Activated naive CD8-positive, alpha-beta T cell treated with anti-CD3 and anti-CD28 coated beads for 36 hours (primary cell): ENCODE measurements at places on chromosomes 6 and 20.

- DNase-seq, result no peak
Observed at GRCh38 chr6:140572129-140572528, 1197.7 kb upstream of the CITED2 start.

DNA sequence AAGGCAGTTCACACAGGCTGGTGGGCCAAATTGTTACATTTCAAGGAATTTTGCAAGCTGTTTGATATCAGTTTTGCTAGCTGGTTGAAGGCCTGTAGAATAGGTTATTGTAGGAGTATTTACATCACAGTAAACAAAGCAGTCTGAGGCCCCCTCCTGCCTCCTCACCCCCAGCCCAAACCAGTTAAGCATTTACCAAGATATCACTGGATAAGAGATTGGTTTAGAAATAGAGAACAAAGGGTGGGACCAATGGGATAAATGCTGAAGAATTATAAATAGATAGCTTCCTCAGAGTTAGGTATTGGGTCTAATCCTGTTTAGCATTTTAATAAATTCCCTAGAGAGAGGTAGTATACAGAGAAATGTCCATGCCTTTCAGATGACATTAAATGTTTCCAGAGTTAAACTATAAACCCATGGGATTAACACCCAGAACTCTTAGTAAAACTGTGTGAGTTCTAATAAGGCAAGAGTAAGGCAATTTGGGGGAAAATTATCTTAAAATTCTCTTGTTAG is 2.3 kb upstream of the PHACTR2 start:
- no peak for DNase-seq

- no peak for DNase-seq
Observed at GRCh38 chr6:125888989-125889656, 67.4 kb upstream of the HINT3 start.

- no peak for DNase-seq
Observed at GRCh38 chr6:101980924-101981323, 587.4 kb downstream of the GRIK2 start.

DNA sequence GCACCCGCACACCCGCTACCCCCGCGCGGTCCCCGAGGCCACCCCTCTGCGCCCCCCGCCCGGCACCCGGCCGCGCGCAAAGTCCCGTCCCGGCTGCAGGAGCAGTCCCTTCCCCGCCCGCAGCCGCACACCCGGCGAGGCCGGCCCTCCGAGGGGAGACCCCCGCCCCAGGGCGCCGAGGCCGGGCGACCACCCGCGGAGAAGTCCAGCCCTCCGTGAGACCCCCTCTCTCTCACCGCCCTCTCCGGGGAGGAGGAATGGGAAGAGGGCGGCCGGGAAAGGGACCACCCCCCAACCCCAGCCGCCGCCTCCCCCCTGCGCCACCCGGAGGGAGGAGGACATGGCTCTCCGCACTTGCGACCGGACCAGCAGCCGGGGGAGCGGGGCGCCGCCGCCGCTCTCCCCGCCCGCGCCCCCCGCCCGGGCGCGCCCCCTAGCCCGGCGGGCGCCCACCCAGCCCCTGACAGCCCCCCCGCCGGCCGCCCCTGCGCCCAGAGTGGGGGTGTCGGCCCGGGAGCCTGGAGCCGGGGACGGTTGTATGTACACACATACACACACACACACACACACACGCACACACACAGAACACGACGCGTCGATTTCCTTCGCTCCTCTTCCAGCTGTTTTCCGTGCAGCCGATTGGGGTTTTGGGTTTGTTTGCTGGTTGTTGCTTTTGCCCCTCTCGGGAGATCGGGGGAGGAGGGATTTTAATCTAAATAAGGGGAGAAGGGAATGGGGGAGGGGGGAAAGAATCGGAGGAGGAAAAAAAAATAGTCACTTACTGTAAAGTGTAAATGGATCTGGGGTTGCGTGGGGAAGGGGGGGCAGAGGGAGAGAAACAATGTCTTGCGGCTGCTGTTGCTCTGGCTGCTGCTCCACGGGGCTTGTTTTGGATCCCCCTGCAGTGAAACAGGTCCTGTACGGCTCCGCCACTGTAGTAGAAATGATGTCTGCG is at the start of gene ATXN1:
Gene ATXN1 (minus strand): TSS at position 945 of the 955 bp plus-strand sequence.
- peak; percentile 39 for DNase-seq

DNA sequence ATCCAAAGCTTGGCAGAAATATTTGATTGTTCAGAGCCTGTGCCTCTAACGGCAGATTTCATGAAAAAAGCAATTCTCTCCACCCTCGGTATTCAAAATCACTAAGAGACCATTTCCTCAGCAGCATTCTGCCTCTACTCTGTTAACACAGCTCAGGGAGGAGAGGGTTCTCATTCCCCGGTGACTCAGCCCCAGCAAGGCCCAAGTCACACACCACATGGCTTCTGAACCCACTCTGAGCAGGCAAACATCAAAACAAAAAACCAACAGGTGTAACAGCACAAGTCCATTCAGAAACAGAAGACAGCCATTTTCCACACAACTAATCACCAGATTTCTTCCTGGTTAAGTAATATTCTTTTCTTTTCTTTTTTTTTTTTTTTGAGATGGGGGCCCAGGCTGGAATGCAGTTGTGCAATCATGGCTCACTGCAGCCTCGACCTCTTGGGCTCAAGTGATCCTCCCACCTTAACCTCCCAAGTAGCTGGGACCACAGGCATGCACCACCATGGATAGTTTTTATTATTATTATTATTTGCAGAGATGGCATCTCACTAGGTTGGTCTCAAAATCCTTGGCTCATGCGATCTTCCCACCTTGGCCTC is 55.4 kb downstream of the GFOD1 start:
- peak; percentile 47 for DNase-seq

- DNase-seq, result no peak
Observed at GRCh38 chr6:119800526-119800925, 451.0 kb upstream of the MAN1A1 start.

DNA sequence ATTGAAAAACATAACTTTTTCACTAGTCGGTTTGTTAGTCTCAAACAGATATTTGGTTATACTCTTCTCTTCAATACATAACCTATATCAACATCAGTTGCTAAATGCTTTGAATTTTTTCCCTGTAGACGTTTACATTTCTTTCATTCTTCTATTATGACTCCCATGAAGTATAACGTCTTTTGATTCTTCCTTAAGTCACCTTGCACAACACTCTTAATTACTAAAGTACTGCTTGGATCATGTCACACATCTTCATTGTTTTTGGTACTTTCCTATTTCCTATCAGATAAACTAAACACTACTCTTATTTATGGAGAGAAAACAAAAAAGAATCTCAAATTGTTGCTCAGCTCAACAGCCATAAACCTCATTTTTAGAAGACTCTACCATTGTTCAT is 23.0 kb upstream of the BMP5 start:
- no peak for DNase-seq

GRCh38 chr6:26322645-26323482 is 42.1 kb upstream of the BTN3A2 start:
- peak; percentile 68 for DNase-seq

DNA sequence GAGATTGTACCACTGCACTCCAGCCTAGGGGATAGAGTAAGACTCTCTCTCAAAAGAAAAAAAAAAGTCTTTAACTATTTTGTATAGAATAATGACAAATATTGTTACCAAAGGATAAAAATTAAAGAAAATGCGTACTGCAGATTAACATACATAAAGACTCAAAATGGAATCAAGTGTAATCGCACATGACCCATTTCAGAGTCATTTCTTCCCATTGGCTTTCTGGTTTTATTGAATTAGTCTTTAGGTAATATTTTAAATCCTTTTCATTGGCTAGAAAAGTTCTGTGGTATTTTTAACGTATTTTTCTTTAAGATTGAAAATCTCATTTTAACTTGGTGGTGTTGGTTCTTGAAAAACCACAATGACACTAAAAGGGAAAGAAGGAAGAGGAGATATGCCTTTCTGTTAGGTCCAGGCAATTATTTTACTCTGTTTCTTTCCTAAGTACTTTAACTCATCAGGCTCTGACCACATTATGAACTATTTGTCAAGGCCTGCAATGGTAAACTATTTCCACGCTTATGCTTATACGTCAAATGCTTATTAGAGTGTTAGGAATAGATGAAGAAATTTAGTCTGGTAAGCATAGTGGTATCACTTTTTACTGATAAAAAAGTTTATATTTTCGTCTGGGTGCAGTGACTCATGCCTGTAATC is 52.3 kb downstream of the PLEKHG1 start:
- no peak for DNase-seq

DNA sequence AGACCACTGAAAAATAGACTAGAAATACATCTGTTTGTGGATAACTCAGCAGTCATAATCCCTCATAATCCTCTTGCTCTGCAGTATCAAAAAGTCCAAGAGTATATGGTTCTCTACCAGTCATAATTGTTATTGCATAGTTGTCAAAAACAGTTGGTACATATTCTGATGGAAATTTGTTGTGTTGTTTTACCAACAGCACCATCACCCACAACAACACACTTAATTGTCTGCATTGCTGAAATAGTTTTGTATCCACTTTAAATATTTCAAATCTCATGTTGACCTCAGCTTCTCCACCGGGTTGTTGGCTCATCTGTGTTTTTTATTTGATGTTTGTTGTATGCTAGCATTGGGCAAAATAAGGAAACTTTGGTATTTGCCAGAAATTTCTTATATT is 39.4 kb downstream of the ITCH start:
- no peak for DNase-seq

- DNase-seq, result no peak
Observed at GRCh38 chr6:22476811-22477390, 92.5 kb upstream of the HDGFL1 start.

DNA sequence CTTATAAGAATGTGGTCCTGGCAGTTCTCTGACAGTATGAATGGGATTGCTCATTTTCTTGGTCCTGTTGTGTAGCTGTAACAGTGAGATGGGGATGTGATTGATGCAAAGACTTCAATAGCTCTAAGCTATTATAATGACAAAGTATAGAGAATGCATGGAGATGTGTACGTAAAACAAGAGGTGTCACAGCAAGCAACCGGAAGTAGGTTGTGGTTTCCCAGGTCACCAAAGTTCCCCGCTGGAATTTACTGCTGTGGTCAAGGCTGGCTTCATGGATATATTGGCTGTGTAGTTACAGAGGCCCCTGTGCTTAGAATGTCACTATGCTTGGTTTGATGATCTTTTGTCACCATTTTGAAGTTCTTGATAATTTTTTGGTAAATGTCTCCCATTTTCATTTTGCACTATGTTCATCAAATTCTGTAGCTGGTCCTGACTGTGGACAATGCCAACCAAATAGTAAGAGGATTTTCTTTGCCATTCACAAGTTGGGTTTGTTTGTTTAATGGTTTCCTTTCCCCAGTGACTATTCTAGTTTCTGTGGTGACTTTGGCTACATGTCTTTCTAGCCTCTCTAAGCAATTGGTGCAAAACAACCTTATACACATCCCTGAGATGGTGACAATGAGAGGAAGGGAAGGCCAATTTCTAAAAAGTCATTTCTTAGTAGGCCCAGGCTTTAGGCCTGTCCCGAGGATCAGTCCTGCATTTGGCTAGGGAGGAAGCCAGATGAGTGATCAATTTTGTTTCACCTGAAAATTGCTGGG is 10.5 kb downstream of the DNAH8 start:
- peak; percentile 16 for DNase-seq

- no peak for DNase-seq
Observed at GRCh38 chr6:134451529-134451928, 133.6 kb upstream of the SGK1 start.

DNA sequence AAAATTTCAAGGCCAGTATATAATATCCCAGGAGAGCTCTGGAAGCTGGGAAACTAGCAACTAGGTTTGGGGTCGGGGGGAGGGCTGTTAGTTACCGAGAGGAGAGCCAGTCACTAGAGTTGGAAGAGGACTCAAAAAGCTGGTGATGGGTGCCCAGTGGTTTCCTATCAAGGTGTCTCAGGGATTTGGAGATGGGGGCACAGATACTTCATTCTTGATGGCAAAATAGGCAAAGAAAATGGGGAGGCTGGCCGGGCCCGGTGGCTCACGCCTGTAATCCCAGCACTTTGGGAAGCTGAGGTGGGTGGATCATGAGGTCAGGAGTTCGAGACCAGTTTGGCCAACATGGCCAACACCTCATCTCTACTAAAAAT is 805 bp downstream of the PHF1 start:
- DNase-seq, result no peak

DNA sequence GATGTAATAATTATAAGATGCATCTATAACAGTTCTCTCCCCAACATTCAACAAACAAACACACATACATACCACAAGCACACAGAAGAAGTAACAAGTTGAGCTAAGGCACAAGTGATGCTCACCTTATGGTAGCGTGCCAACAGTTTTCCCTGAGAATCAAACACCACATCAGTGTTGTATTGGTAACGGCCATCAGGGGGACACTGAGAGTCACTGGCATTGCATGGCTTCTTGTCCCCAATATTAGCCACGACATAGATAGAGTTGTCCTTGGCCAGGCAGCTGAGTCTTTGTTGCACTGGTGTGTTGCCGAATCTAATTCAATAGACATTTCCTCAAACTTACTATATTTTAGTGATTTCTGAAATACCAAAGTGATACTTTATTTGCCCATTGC is 14.8 kb upstream of the VNN1 start:
- no peak for DNase-seq

- DNase-seq, result no peak
Observed at GRCh38 chr6:149314325-149314905, 3.1 kb upstream of the TAB2 start.

DNA sequence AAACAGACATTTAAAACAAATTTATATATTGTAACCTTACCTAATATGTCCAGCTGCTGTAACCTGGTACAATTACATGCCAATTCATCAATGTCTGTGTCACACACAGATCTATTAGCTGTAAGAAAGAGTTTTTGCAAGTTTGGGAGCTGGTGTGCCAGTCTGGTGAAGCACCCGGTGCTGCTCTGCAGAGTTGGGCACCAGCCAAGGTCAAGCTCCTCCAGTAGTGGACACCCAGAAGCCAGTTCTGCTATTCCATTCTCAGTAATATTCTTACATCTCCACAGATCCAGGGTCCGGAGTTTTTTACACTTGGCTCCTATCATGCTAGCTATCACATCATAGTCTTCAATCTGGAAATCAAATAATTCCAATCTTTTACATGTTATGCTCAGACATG is 41.0 kb downstream of the POU3F2 start:
- no peak for DNase-seq

DNA sequence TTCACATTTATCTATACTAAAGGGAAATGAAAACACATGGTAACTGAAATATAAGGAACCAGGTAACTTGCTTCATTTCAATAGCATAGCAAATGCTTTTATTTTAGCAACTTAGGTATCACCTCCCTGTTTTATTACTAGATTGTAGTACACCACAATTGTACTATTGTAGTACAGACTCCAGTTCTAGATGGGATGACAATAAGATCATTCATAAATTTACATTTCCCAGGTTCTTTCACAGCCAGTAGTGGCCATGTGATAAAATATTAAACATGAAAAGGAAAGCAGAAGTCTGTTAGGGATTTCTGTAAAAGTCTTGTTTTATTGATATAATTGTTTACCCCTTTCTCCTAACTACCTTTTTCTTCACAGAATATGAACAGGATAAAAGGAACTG is 97.2 kb downstream of the LMBRD1 start:
- DNase-seq, result no peak
